Activated T-helper 2 cell treated with anti-CD3 and anti-CD28 coated beads, Interferon-gamma antibody, Interleukin-2, Interleukin-4, amounts not matched to agents 10 μg/mL and 5 μg/mL and 100 μg/mL, durations not matched to agents 14 hours and 24 hours and 36 hours (primary cell): ENCODE measurements at places on chromosomes 3 and 15. TPM values are rescaled to one million over a fixed set of nuclear protein-coding genes. Genes with fewer than 3 reads are reported as not detected.

SACM1L gene
- 105 and 107 TPM in 2 replicates for total RNA-seq

PGBD4 gene
- total RNA-seq, result 3.4 and 3.7 TPM in 2 replicates

KLF13 gene
- total RNA-seq, result 127 and 132 TPM in 2 replicates

TRIM42 gene
- total RNA-seq, result not detected in 2 replicates

DNA sequence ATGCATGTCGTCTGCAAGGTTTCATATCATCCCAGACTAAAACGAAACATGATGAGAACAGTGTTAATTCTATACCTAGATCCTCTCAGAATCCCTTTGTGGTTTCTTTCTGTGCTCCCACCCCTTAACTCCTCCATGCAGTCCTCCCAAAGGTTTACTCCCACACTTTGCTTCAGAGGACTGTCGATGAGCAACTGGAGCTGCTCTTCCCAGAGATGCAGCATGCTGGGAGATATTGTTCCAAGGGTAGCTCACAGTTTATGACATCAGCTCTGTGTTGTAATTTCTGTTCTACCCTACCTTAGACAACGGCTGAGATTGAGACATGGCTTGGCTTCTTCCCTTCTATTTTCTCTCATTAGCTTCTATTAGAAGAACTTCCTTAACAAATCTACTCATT, 313.0 kb upstream of the COL8A1 start:
- DNase-seq, result no peak
- H3K36me3 ChIP-seq, result no peaks in the 10 kb centered on the region
- no peaks in the 10 kb centered on the region for H3K4me1 ChIP-seq
- no peak overlapping the region for H3K4me3 ChIP-seq
- H3K27ac ChIP-seq, result no peak overlapping the region
- no peaks in the 10 kb centered on the region for H3K27me3 ChIP-seq

DNA sequence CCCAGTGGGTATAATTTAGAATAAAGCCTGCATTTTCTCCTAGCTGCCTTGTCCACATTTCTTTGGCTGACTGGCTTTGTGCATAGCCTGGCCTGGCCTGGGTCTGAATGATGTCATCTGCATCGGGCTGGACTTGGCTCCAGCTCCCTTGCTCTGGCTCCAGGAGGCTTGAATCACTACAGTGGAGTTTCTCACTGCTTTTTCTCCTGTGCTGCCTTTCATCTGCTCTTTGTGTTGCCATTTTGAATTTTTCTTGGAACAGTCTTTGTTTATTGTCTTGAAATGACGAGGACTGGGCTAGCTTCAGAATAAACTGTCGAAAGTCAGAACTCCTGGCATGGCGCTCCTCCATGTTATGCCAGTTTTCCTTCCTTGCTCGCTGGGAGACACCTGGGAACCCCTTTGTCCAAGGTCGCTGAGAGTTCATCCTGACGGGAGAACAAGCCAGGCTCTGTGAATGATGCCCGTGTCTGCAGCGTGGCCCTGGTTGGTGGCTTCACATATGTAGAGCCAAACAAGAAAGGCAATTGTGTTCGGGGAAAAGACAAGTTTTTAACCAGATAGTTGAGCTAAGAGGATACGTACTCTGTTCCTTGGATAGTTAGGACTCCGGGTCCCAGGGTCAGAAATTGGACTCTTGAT, 258.9 kb downstream of the PDZRN3 start:
- H3K27ac ChIP-seq, result no peak overlapping the region
- no peak overlapping the region for H3K4me3 ChIP-seq
- DNase-seq, result no peak
- H3K36me3 ChIP-seq, result no peaks in the 10 kb centered on the region

DNA sequence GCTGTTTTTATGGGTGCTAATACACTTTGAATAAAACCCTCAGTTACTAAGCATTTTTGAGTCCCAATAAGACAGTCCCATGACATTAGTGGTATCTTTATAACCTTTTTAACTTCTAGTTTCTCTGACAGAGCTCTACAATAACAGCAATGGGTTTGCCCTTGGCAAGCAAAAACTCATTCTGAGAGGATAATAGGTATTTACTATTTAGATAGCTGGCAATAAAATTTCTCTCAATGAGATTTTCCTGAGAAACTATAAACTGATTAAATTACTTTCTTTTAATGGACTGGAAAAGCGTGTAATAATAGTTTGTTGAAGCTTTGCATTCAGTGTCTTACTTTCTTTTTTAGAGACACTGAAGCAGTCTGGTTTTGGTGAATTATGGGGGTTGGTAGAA, 168.0 kb upstream of the MLF1 start:
- no peak for DNase-seq
- H3K27ac ChIP-seq, result no peak overlapping the region
- H3K27me3 ChIP-seq, result no peaks in the 10 kb centered on the region
- H3K4me1 ChIP-seq, result no peaks in the 10 kb centered on the region
- H3K4me3 ChIP-seq, result no peak overlapping the region
- H3K36me3 ChIP-seq, result no peaks in the 10 kb centered on the region

DNA sequence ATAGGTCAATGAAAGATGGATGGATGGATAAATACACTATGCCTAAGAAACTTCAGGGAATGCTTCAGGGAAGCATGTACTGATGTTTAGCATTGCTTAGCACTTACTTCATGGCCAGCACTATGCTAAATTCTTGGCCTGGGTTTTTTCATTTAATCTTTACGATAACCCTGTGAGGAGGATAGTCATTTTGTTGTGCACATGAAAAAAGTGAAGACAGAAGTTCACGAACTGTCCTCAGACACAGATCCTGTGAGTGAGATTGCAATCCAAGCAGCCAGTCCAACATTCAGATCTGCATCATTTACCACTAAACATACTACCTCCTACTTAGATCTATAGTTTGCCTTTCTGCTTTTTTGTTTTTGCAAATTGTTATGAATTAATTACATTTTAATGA, 510.8 kb upstream of the AGTR1 start:
- H3K4me1 ChIP-seq, result no peaks in the 10 kb centered on the region
- H3K27me3 ChIP-seq, result no peaks in the 10 kb centered on the region
- no peak overlapping the region for H3K27ac ChIP-seq
- H3K36me3 ChIP-seq, result no peaks in the 10 kb centered on the region

DNA sequence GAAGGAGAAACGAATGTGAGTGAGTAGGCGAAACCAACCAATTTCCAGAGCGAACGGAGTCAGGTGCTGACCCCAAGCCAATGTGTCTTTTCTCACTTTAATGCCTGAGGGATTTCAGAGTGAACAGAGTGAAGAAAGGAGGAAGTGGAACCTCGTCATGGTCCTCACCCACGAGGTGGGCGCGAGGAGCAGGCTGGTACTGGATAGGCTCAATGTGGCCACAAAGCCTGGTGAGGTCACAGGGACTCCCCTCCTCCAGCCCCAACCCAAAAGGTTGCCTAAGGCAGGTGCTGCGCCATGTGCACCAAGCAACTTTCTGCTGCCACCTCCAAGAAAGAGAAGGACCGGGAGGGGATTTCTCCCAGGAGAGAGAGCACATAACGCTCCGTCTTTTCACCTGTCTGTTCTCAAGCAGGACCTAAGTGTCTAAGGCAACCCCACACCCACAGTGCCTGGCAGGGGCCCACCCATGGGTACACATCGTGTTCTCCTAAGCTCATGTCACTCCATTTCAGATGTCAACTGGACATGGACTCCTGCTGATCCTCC, 3.8 kb downstream of the NRROS start:
- no peak for DNase-seq
- H3K27ac ChIP-seq, result peak overlapping the region; percentile 99
- peaks cover 67% of the 10 kb centered on the region for H3K4me1 ChIP-seq
- peak overlapping the region; percentile 96 for H3K4me3 ChIP-seq
- H3K27me3 ChIP-seq, result no peaks in the 10 kb centered on the region

DNA sequence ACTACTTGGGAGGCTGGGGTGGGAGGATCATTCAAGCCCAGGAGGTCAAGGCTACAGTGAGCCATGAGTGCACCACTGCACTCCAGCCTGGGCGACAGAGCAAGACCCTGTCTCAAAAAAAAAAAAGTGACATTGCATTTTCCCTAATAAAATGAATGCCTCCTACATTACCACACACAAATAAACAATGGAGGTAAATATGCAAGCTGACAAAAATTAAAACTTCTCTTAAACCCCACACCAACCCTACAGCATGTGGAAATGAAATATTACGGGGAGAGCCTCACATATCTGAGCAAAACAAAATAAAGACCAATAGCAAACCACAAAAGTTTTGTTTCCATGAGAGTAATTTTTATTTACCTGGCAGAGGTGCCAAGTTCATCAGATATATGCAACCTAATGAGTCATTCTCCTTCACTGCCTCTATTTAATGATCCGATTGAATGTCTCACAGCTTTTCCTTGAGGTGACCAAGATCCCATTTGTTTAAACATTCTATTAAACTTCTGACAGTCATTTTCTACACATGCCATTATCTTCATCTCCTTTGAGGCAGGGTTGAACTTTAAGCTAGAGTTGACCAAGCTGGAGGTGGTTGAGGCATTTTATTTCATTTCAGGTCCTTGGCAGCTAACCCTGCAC, 9.4 kb upstream of the CAV3 start:
- H3K36me3 ChIP-seq, result no peaks in the 10 kb centered on the region
- H3K27me3 ChIP-seq, result no peaks in the 10 kb centered on the region
- no peak for DNase-seq
- no peak overlapping the region for H3K27ac ChIP-seq
- no peaks in the 10 kb centered on the region for H3K4me1 ChIP-seq
